SK-MEL-5 (cell line): ENCODE measurements at places on chromosomes 7 and 10.
A peak's percentile ranks its signal among the peaks of the same experiment; 100 is the strongest.

DNA sequence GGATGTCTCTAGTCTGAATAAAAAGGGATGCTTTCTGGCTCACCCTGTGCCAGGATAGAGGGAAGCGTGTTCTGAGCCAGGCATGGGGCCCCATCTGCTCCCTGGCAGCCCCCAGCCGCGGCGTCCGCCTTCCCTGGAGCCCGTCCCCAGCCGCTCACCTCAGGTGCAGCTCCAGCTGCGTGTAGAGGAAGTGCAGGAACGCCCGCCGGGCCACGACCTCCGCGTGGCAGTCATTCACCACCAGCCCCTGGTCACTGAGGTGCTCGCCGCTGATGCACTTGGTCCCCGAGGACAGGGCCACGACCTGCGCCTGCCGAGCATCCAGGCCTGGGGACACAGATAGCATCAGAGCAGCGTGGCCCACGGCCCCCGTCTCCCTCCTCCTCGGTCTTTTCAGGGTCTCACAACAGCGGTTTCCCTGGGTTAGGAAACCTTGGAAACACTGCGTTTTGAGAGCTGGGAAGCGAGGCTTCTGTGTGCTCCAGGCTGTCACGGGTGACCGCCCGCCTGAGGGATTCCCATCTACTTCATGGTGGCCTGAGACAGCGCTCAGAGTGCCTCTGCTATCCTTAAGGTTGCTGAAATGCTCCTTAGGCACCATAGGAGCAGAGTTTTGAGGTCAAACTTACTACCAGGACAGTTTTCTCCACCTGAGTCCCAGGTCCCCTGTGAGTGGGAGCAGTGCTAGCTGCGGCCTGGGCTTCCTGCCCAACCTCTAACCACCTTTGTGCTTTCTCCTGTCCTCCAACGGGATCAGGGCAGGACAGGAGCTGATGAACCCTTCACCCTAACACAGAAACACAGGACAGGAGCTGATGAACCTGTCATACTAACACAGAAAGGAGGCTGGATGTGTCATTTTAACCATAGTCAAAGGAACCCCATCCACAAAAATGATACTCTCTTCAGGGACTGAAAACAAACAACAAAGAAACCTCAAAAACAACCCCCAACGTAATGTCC lies 186.1 kb downstream of the WDR37 start:
- no peak for DNase-seq

DNA sequence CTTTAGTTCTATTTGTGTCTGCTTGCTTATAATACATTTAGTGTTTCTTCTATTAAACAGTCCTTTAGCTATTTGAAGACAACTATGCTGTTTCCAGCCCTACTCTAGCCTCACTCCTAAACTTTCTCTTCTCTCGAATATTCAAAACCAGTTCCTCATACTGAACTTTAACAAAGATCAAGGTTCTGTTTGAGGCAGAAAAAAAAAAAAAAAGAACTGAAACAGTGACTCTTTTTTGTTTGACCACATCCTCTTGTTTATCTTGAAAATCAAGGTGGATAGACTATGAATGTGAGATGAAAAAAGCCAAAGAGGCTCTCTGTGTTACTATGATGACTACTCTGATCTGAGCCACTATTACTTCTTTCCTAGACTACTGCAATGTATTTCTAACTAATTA lies 154.3 kb downstream of the ZNF365 start:
- no peak for DNase-seq

GRCh38 chr10:79007421-79008319 lies 61.1 kb upstream of the ZMIZ1 start:
- no peak for DNase-seq

DNA sequence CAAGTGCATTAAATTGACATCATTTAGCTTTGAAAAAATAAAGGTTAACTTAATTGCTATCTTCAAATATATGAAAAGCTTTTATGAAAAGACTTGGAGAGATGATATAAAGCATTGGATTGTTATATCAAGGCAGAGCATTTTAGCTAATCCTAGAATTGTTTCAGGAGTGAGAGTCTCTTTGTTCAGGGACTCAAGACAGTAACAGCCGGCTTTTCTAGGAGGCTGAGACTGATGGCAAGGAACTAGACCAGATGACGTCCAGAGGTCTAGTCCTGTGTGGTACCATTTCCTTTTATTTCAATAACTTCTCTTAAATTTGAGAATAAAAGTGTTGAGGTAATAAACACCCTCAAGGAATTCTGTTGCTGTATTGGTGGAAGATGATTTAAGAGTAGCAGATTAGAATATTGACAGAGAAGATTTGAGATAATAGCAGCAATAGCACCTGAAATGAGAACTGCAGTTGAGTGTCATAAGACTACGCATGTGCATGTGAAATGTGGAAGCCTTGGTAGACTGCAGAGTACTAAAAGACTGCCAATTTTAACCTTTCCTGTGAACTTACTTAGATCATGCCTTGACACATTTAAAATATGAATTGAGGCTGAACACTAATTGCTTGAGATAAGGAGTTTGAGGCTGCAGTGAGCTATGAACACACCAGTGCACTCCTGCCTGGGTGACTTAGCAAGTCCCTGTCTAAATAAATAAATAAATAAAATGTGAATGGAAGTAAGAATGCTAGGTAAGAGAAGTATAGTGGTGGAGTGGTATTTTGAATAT lies 79.6 kb downstream of the ZNRF2 start:
- peak; percentile 99 for DNase-seq

DNA sequence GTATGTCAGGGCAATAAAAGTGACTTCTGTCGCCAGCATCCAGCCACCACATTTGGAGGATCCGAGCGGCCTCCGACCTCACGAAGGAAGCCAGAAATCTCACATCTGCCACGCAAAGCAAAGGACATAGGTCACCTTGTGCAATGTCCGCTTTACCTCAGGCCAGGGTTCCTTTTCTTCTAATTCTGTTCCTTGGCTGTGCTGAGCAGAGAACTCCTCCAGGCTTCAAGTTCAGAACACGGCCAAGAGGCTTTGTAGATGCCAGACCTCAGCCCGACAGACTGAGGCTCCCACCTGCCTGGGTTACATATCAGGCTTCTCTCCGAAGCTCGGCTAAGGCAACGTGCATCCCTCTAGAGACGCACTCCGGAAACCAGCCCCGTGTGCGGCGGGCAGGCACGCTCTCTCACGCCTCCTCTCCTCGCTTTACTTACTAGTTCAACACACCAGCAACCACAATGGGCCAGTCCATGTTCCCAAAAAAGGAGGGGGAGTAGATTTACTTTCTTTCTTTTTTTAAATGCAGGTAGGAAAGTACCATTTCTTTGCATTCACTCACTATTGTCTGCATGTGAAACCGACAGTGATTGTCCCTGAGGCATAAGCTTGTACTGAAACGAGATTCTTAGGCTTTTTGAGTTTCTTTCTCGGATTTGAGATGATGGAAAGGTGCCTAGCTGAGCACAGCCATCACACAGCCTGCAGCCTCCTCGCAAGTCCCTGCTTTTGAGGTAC lies 122.4 kb upstream of the AFAP1L2 start:
- peak; percentile 80 for DNase-seq

DNA sequence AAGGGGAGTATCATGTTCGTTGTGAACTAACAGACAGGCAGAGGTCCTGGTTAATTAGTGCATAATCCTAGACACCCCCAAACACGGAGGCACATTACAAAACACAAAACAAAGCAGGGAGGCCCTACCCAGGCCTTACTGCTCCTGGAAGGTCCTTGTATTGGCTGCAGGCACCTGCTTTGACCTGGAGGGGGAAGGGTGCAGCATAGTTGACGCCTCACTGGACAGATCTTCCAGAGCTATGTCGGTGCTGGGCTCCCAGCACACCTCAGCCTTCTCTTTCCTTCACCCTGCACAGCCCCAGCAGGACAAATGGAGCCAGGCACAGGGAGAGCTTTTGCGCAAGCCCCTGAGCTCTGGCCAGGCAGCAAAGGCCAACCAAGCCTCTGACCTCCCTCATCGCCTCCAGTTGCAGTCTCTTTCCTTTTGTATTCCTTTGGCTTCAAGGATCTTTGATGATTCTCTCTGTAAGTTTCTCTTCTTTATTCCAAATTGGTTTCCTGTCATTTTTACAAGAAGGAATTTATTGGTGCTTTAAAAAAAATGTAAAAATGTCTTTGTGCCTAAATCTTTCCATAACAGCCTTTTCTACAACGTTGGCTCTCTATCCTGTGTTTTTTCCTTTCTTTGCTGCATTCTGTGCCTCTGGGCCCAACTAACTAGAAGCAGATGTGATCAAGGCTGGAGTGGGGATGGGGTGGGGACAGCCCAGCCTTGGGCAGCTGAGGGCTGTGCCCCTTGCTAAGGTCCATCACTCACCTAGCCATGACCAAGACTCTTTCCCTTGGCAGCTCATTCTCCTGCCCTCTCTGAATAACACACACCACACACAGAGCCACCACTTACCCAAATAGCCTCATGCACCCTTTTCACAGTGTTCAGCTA lies 317.1 kb upstream of the NPVF start:
- no peak for DNase-seq

GRCh38 chr10:19930936-19931893 lies 115.0 kb downstream of the PLXDC2 start:
- DNase-seq, result no peak

GRCh38 chr7:1839701-1840100 lies 169.6 kb downstream of the ELFN1 start:
- no peak for DNase-seq

DNA sequence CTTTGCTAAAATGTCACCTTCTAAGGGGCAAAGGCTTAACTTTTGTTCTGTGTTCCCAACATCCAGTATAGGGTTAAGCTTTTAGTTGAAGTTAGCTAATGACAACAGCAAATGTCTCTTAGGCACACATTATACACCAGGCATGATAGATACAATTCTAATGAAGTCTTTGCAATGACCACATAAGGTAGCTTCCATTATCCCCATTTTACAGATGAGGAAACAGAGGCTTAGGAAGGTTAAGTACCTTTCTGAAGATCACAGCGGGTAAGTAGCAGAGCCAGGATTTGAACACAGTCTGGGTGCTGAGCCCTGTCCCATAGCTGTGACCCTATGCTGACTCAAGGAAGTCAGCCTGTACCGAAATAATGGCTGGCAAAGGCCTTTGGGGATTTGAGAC lies 1.9 kb downstream of the BUD31 start:
- DNase-seq, result no peak

DNA sequence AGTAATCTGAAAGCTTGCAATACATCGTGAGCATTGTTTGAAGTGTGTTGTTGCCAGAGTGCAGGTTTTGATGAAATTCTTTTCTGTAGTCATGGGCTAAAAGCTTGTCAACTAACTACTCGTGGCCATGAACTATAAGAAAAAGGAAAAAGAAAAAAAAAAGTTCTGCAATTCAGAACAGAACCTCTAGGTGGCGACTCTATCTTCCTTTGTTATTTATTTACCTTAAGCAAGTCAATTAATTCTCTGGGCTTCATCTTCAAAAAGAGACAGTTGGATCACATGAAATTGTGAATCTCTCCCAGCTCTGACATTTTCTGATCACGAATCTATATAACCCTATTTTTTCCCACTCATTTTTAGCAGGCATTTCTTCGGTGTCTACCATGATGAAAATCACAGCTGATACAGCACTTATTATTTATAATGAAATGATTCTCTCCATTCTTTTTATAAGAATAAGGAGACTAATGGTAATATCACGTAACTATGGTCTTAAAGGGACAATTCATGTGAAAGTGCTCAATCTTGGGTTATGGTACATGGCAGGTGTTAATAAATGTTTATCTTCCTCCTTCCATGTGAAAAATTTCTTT lies 18.8 kb downstream of the TMEM196 start:
- peak; percentile 75 for DNase-seq

- DNase-seq, result no peak
Observed at GRCh38 chr7:4699841-4700240, 17.7 kb downstream of the FOXK1 start.

- no peak for DNase-seq
Observed at GRCh38 chr10:61987537-61987936, 86.0 kb downstream of the ARID5B start.

- DNase-seq, result no peak
Observed at GRCh38 chr10:12588091-12588860, 238.9 kb downstream of the CAMK1D start.

DNA sequence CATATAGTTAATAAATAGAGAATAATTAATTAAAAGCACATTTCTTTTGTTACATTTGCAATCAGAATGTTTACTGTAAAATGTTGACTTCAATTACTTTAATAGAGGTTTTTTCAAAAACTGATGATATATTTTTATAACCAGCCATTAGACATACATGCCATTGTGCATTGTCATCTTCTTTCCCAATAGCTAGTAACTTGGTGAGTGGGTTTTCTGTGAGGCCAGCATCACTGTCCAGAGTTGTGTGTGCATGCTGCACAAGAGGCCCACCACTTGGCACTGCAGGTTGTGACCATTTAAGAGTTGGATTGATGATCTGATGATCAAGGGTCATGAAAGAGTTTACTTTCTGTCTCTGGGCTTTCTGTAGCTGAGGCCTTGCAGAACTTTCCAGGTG lies 46.5 kb downstream of the TFEC start:
- no peak for DNase-seq

- DNase-seq, result no peak
Observed at GRCh38 chr7:130365511-130366441, 14.5 kb upstream of the CPA1 start.

DNA sequence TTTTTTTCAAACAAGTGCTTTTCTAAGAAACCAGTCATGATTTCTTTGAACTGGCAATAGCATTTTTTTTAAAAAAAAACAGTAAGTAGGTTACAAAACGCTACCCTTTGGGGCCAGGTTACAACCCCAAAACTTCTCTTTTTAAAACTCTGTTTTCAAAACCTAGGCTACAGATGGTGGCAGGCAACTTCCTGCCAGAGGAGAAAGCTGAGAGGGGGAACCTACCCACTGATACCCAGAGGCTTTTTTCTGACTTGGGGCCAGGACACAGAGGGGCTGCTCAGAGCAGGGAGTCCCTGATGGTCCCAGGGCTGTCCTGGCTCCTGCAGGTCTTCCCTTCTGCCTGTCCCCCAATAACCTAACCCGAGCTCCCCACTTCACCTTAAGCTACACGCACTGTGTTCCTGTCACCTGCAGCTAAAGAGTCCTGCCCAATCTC lies 6.9 kb downstream of the STN1 start:
- no peak for DNase-seq

- peak; percentile 12 for DNase-seq
Observed at GRCh38 chr7:12866207-12866606, 178.8 kb downstream of the ARL4A start.

- DNase-seq, result no peak
Observed at GRCh38 chr7:151272877-151273276, 24.4 kb upstream of the SMARCD3 start.

GRCh38 chr7:50727072-50727471 lies 55.6 kb downstream of the GRB10 start:
- no peak for DNase-seq

DNA sequence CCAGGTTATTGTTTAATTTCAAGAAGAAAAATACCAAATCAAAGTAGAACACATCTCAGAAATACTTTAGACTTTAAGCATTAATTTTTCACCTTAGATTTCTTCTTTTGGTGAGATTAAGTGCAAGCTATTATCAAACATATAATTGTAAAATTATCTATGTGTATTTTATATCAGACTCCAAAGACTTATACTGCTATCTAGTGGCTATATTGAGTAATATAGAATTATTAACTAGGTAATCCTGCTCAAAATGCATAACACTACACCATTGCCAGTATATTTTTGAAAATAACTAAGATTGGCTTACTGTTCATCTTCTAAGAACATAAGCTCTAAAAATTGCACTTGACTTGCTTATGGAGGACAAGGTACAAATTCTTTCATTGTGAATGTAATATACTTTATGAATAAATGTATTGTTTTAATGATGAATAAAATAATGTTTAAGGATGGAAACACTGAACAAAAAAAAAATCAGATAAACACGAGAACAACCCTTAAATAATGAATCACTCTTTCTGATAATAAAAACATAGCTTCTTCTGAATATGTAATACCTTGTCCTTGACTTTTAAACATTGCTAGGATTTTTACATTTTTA lies 86.7 kb upstream of the GNAI1 start:
- peak; percentile 34 for DNase-seq

GRCh38 chr7:3245077-3245476 lies 56.0 kb upstream of the SDK1 start:
- no peak for DNase-seq
